ENCODE measurements at places on chromosomes 3 and 15.

DNA sequence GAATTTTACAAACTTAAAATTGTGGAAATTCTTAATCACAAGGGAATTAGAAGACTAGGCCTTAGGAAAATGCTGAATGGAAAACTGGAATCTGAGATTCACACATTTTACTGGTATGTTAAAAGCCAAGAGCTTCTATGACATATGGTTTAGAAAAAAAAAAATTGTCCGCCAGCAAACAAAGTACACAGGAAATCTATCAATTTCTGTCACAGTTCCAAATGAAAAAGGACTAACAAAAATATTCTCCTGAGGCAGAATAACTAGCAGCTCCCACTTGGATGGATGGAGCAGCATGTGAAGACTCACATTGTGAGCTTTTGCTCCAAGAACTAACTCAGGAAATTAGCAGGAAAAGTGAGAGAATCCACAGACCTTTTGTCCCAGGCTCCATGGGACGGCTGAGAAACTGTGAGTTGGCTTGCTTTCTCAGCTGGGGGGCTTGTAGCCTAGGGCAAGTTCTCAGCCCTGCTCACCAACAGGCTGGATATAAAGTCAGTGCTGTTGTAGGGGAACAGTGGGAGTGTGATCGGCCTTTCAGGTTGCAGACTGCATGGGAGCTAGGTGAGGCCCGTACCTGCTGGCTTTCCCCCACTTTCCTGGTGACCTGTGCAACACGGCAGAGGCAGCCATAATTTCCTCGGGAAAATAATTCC, 731.1 kb upstream of the SGO1 start:
- no peak for DNase-seq

- DNase-seq: no peak
Measured at GRCh38 chr3:148906667-148907066, 41.6 kb downstream of the CPA3 start.

DNA sequence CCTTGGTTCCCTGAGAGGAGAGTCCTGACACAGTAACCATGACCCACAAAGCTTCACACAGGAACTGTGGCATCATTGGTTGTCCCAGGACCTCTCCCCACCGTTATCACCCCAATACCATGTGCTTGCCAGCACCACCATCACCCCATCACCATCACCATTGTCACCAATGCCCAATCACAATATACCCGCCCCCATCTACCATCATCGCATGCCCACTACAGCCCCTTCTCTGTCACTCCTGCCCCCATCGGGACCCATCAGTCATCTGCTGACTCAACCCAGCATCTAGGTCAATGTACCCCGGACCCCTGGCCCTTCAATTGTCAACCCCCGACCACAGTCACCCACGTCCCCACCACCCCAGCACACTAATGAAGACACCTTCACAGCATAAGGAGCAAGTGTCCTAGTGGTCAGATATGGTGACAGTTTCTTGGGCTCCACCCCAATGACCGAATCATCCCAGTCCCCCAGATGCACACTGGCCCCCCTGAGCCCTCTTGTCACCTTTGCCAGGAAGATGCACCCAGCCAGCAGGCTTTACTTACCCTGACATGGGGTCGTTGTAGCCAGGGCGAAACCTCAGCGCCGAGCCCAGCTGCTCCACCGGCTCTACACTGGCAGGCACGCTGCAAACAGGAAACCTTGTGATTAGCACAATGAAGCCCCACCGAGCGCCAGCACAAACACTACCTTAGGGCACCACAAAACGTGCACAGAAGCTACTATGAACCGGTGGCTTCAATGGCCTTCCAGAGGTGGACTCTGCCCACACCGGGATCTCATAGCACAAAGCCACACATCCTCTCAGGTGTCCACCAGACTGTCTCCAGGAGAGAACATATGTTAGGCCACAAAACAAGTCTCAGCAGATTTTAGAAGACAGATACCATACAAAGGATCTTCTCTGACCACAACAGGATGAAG, 25.1 kb downstream of the SHISA5 start:
- peak; percentile 22 for DNase-seq

GRCh38 chr3:10228248-10228950, 19.9 kb upstream of the TATDN2 start:
- DNase-seq: peak; percentile 68

Data from common myeloid progenitor, CD34-positive (primary cell).